ENCODE measurements at places on chromosomes 16 and 17.

- no peak for DNase-seq
These were observed 686 bp upstream of the MTSS2 start for GRCh38 chr16:70686376-70687101.

- DNase-seq, result no peak
These were observed 7.7 kb upstream of the C16orf78 start for GRCh38 chr16:49365711-49366509.

- no peak for DNase-seq
These were observed 43.7 kb downstream of the NCOR1 start for GRCh38 chr17:16171613-16172012.

- no peak for DNase-seq
These were observed 36.3 kb downstream of the MYO15A start for GRCh38 chr17:18144855-18145254.

DNA sequence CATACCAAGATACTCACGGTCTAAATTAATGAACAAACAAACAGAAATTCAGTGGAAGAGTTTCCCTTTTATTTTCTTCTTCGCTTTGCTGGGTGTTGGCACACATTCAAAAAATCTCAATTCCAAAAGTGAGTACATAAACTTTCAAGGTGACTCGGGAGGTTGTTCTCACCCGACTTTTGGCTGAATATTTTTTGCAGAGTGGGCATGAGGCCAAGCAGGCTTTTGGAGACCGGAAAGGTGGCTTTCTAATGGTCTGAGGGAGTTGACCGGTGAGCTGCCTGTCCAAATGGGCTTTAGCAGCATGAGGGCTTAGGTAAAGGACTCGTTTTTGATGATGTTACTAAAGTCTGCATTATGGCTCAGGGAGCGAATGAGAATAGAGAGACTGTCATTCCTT, 318.7 kb downstream of the CPPED1 start:
- DNase-seq, result no peak

DNA sequence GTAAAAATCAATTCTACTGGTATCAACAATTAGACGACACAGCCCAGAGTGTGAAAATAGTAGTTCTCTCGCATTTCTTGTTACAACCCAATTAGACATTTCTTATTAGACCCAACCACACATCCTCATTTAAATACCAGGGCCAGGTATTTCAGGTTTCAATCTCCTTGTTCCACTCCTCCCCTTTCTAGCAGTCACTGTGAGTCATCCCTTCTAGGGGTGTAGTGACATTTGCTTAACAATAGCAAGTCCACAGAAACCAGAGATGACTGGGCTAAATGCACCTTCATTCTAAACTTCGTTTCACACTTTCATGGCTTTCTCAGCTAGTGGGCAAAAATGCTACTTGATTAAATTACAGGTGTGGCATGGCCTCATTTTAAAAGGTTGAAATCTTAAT, 116.9 kb upstream of the CACNG3 start:
- peak; percentile 28 for DNase-seq

DNA sequence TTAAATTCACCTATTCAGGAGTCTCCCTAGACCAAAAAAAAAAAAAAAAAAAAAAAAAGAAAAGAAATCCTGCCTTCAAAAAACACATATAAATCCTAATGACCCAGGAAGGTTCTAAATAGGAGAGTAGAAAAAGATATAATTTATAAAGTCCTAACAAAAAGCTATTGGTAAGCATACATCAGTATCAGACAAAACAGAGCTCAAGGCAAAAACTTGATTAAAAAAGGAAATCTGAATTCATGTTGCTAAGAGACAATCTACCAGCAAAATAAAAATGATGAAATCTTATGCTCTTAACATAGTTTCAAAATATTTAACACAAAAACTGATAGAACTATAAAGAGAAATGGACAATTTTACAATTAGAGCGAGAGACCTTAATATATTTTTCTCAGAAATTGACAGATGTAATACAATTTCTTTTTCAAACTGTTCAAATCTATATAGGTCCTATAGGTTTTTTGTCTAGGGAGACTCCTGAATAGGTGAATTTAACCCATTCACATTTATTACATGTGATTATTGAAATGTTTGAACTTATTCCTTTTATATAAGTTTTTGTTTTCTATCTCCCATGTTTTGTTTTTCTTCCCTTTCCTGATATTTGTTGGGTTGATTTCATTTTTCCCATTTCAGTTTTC, 57.0 kb downstream of the NT5M start:
- DNase-seq, result no peak

- DNase-seq, result no peak
These were observed 8.6 kb downstream of the CHD9NB start for GRCh38 chr16:53043986-53044601.

DNA sequence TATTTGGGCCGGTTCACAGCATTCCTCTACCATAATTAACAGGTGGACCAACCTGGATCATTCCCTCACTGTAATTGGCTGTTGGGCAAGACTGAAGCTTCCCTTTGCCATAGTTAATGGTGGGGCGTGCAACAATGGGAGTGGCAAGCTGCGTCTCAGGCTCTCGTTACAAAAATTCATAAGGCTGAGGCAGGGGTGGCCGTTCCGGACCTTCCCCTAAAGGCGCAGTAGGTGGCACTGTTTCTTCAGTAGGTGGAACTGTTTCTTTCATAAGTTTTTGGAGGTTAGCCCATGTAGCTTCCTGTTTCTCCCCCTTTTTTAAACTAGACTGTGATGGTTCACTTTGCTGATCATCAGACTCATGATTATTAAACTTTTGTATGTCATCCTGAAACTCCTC, 17.0 kb upstream of the TMC5 start:
- no peak for DNase-seq

DNA sequence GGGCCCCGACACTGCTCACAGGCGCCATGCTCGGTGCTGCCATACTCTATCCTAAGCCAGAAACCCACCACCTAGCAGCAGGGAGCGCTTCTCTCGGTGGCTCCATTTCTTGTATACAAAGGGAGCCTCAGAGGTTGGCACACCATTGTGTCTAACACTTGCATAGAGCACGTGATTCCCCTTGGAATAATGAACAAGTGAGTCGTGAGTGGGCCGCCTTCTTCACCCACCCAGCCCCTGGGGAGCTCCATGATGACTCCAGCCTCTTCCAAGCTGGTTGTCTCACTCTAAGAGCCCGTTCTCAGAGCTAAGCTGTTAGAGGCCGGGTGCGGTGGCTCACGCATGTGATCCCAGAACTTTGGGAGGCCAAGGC, 82.3 kb upstream of the ZNF469 start:
- no peak for DNase-seq

GRCh38 chr16:14028202-14028601, 42.9 kb upstream of the MRTFB start:
- no peak for DNase-seq

DNA sequence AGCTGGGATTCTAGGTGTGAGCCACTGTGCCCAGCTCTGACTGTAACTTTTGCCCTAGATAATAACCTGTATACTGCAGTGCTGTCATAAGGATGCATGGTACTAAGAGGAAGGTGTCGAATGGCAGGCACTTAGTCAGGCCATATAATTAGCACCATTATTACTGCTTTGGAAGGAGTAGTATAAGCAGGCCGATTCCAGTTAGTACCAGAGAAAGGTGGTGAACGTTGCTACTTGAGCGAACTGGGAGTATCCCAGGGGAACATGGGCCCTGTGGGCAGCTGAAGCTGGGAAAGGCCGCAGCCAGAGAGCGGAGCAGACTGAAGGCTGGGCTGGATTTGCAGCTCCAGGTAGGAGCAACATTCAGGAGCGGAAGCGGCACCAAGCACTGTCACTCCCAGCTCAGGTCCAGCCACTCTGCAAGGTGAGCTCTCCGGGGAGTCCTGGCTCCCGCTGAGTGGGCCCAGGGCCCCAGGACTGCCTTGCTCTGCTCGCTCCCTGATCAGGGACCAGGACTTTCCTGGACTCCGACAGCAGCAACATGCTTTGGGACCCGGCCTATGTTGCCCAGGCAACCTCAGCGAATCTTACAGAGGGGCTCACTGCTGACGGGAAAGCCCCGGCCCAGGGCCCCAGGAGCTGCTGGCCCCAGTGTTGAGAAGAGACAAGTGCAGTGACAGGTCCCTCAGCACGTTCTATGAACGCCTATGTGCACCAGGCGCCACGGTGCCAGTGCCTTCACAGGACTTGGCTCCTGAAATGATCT, 28.6 kb downstream of the C16orf74 start:
- no peak for DNase-seq

DNA sequence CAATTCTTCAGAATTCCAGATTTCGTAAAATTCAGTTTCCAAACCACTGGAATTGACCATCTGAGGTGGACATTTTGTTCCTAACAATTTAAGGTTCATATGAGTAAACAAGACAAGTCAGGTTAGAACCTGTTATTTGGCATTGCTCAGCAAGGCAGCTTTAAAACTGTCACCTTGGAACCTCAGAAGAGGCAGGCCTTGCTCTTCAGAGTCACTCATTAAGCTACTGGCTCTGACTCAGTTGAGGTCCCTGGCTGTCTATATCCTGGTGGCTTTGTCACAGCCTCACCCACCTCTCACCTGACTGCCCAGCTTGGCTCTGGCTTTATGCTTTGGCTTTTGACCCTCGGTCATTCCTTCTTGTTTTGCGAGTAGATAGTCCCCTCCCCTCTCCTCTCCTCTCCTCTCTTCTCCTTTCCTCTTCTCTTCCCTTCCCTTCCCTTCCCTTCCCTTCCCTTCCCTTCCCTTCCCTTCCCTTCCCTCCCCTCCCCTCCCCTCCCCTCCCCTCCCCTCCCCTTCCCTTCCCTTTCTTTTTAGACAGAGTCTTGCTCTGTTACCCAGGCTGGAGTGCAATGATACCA, 238.4 kb downstream of the SHISA9 start:
- no peak for DNase-seq

DNA sequence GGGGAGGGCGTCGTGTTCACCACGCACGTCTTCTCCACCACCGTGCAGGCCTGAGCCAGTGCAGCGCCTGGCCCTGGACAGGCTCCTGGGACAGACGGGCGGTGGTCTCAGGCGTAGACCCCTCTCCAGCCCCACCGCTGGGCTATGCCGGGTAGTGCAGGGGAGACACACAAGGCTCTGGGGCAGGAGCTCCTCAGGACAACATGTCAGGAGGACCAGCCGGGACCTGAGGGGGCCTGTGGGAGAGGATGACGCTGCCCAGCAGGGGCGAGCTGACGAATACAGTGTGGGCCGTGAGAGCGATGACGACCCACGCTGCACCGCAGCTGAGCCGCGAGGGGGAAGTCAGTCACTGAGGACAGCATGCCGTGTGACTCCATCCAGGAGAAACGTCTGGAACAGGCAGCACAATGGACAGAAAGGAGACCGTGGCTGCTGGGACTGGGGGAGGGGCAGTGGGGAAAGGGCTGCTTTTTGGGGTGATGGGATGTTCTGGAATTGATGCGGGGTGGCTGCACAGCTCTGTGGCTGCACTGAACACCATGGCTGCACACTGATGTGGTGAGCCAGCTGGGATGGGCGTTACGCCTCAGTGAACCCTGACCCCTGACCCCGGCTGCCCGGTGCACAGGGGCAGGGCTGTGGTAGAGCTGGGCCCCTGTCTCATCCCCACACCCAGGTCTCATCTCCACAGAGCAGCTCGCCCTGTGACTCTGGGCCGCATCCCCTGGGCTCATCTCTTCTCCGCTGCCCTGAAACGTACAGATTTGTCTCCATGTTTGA, 20.2 kb downstream of the DNASE1 start:
- no peak for DNase-seq

DNA sequence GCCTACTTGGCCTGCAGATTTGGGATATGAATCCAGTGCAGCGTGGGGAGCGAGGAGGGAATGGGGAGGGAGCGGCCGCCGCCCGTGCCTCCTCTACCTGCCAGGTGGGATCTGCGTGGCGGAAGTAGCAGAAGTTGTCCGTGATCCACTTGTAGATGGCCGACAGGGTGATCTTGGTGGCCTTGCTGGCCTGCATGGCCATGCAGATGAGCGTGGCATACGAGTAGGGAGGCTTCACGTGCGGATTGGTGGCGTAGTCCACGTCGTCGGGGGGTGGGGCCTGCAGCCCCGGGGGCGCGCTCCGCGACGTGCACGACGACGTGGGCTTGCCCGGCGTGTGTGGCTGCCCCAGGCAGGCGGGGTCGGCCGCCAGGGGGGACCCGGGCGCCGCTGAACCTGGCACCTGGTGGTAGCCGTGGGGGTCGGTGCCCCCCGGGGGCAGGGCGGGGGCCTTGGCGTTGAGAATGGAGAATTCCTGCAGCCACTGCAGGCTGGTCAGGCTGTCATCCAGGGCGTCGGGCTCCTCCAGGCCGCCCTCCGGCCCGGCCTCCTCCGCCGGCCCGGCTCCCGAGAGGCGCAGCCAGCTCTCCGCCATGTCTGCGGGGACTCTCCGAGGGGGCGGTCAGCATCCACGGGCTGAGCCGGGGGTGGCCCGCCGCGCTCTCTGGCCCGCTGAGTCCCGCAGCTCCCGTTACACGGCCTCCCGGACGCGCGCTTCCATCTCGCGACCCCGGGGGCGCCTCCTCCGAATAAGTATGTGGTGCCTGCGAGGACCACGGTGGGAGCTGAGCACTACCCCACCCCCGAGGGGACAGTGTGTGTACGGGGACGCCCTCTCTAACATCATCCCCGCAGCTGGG, 1.0 kb downstream of the FOXJ1 start:
- peak; percentile 41 for DNase-seq

DNA sequence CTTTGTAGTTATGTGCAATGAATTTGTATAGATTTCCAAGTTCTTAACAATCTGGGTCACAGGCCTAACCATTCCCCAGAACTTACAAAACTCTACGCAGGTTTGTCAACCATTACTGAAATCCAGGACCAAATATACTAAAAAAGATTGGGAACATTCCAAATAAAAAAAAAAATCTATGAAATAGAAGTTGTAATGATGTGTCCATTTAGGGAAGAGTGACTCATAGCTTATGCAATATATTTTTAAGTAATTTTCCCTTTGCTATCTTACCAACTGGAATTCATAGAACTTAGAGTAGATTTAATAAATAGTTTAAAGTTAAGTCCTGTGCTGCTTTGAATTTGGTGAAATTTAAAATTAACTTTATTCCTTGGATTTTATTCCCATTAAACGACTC, 393.2 kb downstream of the PMP22 start:
- no peak for DNase-seq

DNA sequence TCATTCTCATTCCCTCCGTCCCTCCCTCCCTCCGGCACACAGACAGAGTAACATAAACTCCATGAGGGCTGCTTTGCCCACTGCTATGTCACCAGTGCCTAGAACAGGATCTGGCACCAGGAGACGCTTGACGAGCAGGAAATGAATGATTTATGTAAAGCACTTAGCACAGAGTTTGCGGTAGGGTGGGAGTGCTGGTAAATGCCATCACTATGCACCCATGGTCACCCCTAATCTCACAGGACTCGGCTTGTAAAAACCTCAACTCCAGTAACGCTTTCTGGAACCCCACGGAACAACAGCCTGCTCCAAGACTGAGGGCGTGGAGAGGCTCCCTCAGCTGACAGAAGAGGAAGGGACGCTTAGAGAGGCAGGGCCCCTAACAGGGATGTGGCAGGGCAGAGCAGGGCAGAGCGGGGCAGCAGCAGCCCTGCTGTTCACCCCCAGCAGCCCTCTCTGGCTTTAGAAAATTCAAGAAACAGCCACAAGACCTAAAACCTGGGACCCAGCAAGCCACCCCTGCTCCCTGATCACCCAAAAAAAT, 156.9 kb downstream of the C16orf78 start:
- no peak for DNase-seq

GRCh38 chr17:16215965-16216316, 607 bp upstream of the NCOR1 start:
- no peak for DNase-seq
